Stimulated activated CD8-positive, alpha-beta memory T cell treated with anti-CD3 and anti-CD28 coated beads, Interleukin-2, amount 100 ng/mL, for 1 hour (primary cell): ENCODE measurements at places on chromosomes 5 and 9.
A peak's percentile ranks its signal among the peaks of the same experiment; 100 is the strongest.

DNA sequence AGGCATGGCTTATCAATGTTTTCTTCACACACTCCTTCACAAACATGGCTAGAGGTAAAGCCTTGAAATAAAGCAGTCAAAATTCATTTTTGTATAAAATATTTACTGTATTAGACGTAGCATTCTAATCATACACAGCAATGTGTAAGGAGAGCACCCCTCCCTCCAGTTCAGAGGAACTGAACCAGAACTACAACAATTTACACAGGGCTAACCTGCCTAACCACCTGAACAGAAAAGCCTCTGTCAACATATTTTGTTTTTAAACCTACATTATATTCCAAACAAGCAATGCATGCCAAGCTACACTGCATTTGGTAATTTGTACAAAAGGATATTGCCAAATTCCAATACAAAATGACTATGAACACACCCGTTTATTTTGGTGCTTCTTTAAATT, 41.6 kb downstream of the MLLT3 start:
- no peak for DNase-seq

DNA sequence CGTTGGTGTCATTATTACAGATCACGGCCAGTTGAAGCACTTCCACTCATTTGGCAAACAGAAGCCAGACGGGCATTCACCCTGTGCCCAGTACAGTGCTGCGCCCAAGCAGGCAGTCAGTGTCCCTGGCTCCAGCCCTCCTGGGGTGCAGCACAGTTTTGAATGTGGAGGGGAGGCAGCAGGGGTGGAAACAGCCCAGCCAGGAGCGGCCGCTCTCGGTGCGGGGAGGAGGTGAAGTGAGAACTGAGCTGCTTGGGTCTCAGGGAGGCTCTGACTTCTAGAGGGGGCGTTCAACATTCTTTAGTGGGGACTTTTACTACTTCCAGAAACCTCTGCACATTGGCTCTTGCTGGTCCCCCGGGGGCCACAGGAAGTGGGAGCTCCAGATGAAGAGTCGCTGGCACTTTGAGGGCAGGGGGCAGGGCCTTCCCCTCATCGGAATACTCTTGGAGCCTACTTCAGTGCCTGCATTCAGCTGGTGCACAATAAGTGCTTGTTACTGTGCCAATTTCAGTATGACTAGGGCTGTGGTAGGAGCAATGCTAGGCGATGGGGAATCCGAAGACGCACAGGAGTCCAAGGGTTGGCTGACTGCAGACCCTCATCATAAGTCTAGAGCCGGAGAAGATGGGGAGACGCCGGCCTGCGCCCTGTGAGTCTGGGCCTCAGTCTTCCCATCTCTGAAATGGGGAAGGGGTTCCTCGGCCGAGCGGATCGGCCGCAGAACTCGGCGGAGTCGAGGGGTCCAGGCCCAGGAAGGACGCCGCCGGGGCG, 492 bp upstream of the NEK6 start:
- DNase-seq = no peak

DNA sequence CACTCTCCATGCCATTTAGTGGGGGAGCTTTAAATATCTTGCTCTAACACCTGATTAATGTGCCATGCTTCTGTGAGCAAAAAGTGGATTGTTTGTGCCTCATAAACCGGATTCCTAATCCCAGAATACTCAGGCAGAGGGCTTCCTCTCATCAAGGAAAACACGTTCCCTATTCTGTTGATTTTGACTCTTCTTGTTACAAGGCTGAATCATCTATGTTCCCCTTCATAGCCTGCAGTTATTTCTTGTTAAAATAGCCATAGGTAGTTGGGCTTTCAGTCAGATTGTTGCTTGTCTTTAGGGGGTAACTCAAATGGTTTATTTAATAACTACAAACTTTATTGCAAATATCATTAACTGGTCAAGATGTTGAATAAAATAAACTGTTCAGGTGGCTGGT, 26.6 kb downstream of the ROPN1L start:
- no peak for DNase-seq

- no peak for DNase-seq
These were observed 25.2 kb downstream of the ANKRA2 start for GRCh38 chr5:73540192-73540591.

DNA sequence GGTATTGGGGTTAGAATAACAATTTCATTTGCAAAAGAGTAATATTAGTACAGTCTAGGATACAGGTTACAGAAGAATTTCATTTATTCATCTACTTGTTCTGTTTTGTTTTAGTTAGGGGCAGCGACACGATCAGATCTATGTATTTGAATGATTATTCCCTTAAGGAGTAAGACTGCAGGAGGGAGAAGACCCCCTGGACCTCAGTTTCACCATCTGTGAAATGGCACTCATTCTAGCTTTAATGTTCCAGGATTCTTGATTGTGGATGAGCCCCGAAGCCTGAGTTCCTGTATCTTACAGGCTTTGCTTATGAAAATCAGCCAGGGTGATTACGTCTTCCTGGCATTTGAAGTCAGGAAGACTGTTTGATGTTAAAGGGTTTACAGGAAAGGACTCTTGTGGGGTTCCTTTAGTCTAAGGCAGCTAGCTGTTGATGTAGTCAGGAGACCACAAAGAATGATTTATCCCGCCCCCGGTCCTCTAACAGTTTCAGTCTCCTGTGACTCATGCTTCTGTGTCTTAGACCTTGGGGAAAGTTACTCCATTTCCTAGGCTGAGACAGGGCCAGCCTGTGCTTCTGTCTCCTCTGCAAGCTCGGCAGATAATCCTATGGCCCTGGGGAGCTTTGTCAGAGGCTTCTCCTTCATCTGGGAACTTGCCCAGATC, 11.5 kb downstream of the SMIM3 start:
- peak; percentile 33 for DNase-seq

DNA sequence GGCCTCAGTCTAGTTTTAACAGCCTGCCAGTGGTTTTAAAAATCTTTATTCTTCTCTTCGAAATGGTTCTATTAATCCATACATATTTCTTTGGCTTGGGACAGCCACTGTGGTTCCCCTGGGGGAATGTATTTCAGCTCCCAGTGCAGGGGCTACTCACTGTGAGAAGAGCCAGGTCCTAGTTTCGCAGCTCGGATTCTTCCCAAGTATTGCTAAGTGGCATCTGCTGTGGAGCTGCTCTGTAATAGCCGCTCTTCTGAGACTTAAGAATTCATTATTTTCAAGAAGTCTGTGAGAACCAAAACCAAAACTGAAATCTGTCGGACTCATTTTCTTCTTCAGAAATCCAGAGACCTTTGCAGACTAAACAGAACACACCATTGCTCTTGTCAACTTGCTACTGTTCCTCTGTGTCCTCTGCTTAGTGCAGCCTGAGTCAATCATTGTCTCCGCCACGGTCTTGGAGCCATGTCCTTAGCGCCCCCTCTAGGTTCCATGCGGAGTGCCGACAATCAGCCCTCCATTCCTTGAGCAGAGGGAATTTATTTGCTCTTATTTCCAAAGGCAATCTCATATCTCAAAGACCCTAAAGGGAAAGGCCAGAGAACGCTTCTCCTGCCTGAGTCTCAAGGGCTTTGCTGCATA, 478.2 kb downstream of the SPATA31D1 start:
- DNase-seq = no peak

DNA sequence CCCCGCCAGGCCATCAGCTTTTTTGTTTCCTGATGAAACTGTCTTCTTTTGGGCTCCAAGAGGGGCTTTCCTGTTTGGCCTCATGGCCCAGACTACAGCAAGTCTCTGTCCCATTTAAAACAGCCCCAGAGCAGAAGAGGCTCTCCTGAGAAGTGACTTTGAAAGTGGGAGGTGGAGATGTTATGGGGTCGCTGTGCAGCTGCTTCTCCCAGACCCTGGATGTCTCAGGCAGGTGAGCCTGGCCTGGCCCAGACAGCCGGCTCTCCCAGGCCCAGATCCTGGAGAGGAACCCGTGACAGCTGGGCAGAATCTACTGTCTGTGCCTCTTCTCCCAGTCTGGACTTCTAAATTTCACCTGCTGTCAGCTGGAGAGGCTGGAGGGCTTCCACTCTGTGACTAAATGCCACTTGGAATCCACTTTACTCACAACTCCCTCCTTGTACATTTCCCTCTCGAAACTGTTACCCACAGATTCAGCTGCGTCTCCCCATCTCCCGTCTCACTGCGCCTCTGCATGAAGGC, 20.6 kb downstream of the FAM78A start:
- DNase-seq = no peak

GRCh38 chr5:131466171-131466766, 168.8 kb downstream of the RAPGEF6 start:
- no peak for DNase-seq

GRCh38 chr9:134712243-134712642, 70.6 kb downstream of the COL5A1 start:
- no peak for DNase-seq

DNA sequence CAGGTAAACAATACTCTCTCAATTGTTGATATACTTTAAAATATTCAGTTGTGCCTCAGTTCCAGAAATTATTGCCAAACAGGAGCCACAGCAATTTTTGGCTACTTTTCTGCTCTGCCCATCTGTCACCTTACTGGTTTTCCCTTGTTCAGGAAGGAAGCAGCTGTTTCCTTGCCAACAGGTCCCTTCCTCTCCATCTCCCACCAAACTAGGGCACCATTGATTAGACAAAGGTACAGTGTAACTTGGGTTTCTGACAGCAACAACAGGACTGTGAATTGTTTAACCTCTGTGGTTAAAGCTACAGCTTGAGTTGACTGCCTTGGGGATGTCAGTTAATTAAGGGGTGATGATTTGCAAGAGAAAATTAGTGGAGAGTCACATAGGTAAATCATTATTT, 76.9 kb downstream of the PIP5K1B start:
- no peak for DNase-seq

DNA sequence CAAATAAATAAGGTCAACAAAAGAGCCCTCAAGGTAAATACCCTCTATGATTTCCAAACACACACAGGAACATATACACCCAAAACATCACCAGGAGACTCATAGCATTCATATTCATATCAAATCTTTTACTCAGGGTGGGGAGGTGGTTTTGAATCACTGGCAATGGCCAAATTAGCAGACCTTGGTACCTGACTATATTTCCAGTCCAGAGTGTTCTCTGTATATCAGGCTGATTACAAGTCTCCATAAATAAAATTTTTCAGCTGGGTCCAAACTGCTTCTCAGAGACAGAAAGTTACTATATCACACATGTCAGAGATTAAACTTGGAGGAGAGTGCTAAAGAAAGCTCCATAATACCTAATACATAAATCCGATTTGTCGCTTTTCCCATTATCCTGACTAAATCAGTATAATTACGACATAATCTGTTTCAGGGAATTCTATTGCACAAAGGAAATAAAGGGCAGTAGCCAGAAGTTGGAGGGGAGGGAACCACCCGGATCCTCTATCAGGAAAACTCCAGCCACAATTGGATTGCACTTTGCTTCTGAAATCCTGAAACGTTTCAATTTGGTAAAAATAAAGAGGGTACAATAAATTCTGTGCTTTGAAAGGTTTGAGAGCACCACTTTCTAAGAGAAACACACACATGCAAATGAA, 7.0 kb upstream of the GOLGA1 start:
- DNase-seq = no peak

GRCh38 chr9:110623462-110624025, 44.0 kb upstream of the SVEP1 start:
- DNase-seq = no peak

- DNase-seq = no peak
These were observed 94.8 kb downstream of the ERCC6L2 start for GRCh38 chr9:95970317-95970716.

- no peak for DNase-seq
These were observed 21.9 kb downstream of the NEK6 start for GRCh38 chr9:124279531-124280175.

- no peak for DNase-seq
These were observed 22.6 kb downstream of the CDH9 start for GRCh38 chr5:27015758-27016157.

- no peak for DNase-seq
These were observed 887 bp upstream of the MAP3K1 start for GRCh38 chr5:56814361-56814962.

DNA sequence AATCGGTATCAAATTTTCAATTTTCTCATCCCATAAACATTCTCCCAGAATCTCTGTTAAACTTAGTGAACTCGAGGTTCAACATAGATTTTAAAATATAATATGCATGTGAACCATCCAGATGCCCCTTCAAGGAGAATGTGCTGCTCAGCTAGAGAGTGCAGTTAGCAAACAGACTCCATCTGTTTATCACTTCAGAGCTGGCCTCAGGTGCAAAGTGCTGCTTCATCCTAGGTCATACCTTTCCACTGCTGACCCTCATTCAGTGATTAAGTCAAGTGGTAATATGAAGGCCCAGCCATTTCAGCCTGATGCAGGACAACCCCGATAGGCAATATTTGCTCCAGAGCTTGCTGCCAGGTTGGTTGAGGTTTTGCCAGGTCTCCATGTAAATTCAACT, 339.0 kb upstream of the POU5F2 start:
- no peak for DNase-seq

- DNase-seq = peak; percentile 59
These were observed 1.6 kb upstream of the GADD45G start for GRCh38 chr9:89602978-89603766.

DNA sequence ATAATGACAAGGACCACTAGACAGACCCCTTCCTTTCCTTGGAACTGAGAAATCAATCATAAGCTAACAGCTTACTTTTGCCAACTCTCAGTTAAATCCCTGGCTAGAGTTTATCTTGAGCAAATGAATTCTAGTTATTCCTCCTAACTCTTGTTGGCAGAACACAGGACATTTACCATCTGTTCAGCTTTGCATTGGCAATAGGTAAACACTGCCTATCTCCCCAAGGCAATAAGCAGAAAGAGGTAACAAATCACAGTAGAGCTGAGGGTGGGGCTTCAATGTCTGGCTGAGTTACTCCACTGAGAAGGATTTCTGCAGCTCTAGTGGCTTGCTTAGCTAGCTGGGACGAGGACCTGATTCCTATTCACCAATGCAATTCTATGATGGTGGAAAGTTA, 503.3 kb upstream of the GRIA1 start:
- DNase-seq = no peak

DNA sequence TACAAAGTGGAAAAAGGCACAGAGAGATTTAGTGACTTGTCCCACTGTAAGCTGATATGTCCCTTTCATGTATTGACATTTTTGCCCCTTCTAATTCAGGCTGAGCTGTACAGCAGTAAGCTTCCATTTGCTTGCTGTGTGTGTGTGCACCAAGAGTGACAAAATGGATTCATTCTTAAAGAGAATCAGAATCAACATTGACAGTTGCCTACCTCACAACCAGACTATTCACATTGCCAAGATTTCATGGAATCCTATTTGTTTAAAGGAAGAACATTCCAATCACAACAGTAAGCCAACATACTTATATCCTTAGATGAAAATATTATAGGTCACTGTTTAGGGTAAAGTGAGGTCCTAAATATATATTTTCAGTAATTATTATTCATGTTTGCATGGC, 102.6 kb downstream of the TMEM232 start:
- no peak for DNase-seq

- no peak for DNase-seq
These were observed 17.2 kb downstream of the MED10 start for GRCh38 chr5:6361101-6361500.
